GDM1 (cell line): ENCODE measurements at places on chromosomes 12 and 14.

GRCh38 chr12:80129895-80130530 is 30.7 kb downstream of the OTOGL start:
- no peak for DNase-seq

DNA sequence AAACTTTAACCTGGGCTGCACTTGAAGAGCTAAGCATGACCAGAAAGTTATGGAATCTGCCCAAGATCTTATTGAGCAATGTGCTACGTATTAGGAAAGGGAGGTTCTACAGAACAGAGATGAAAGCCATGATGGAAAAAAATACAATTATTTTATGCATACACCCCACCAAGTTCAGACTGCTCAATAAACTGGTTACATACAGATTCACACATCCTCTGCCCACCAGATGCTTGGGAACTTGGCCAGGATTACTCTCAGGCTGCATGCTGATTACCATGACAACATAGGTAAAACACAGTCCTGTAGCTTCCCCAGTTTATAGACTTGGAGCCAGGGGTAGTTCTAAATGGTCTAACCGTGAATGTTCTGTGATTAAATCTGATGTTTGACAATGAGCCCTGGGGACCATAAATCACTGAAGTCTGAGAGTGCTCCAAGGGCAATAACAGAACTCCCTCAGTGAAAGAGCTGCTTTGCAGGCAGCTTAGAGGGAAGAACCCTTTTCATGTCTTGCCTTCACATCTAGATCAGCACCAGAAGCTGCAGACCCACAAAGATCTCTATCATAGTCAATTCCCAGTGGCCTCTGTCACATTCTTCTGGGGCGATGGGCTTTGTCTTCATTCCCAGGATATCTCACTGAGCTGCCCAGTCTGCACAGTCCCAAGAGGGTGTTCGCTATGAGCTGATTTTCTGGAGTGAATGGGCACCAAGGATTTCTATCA is 232.2 kb downstream of the EMP1 start:
- DNase-seq: no peak

DNA sequence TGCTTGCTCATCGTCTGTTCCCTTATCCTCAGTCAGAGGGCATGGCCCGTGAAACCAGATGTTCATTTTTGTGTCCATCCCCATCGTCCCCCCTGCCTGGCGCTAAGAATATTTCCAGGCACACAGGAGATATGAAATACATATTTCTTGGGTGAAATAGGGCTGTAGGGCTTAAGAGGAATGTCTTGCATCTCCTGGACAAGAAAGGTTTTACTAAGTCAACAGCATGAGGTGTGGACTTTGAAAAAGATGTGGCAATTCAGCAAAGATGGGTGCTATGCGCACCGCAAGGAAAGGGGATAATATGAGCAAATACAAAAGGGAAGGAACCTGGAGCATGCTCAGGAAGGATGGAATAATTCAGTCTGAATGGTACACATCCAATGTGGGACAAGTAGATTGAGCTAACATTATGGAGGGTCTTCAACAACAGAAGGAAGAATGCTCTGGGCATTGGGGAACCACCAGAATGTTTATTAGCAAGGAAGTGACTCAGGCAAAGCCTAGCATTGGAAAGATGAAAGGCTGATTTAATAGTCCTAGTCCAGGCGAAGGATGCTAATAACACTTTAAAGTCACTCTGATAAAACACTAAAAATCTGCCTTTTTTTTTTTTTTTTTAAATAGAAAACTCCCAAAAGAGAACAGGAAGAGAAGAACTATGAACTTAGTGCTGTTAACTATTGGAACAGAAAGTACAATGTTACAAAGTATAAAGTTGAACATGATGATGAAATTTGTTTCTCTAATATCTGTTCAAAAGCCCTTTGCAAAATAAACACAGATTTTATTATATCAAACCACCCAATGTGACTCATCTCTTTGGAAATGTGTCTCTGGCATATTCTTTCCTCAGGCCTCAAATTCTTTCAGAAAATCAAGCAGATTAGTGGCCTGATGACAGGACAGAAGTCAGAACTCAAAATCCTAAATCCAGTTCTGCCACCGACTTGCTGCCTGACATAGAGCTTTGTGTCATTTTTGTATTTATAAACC is 449.5 kb downstream of the BCAT1 start:
- DNase-seq: no peak

DNA sequence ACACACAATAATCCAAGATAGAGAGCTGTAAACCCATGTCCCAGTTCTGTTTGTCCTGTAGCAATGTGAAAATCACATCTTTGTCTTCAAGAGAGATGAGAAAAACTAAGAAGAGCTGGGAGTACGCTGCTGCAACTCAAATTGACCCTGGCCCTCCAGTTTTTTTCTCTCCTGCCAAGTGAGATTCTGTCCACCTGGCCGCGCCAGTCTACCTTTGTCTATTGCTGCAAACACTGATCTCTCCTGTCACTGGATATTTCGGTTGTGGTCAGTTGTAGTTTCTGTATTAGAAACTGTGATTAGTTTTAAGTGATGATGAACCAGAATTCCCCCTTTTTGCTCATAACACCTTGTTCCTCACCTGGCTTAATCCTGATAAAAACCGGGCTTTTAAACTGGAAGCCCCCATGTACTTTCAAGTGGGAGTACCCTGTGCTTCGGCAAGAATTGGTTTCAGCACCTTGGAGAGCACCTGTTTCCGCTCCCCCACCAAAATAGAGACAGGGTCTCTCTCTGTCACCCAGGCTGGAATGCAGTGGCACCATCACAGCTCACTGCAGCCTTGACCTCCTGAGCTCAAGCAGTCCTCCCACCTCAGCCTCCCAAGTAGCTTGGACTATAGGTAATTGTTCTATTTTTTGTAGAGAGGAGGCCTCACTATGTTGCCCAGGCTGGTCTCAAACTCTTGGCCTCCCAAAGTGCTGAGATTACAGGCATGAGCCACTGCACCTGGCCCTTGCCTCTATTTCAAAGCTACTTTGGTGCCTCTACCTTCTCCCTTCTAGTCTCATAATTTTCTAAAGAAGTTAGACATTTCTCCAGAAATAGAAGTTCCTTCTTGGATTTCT is 156.8 kb downstream of the PHETA1 start:
- no peak for DNase-seq

- no peak for DNase-seq
These were observed 35.6 kb upstream of the FICD start for GRCh38 chr12:108479364-108480070.

- no peak for DNase-seq
These were observed 19.7 kb upstream of the CD9 start for GRCh38 chr12:6180268-6181051.

- DNase-seq: no peak
These were observed 22.5 kb downstream of the ADGRD1 start for GRCh38 chr12:130976171-130976720.

DNA sequence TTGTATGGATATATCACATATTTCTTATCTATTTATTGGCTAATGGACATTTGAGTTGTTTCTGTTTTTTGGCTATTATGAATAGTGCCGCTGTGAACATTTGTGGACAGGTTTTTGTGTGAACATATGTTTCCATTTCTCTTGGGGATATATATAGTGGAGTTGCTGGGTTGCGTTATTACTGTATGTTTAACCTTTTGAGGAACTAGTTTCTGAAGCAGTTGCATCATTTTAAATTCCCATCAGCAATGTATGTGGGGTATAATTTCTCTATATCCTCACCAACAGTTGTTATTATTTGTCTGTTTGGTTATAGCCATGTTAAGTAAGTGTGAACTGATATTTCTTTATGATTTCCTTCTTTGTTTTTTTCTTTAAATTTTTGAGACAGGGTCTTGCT is 10.7 kb downstream of the TCTN2 start:
- DNase-seq: no peak

DNA sequence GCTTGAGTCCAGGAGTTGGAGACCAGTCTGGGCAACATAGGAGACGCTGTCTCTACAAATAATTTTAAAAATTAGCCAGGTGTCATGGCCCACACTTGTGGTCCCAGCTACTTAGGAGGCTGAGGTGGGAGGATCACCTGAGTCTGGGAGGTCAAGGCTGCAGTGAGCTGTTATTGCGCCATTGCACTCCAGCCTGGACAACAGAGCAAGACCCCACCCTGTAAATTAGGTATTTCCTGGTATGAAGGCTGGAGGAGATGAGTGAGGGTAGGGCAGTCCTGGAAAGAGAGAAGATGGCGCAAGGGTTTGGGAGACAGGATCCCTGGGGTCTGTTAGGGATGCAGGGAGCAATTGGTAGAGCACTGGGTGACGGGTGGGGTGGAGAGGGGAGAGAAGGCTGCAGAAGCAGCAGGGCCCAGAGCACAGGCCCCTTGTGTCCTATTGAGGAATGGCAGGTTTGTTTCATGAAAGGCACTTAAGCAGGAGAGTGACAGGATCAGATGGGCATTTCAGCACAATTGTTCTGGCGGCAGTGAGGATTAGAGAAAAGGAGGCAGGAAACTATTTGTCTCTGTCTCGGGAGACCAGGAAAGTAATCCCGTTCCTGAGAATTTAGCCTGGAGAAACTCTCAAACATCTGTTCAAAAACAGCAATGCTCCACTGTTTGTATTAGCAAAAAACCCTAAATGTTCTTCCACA is 47.2 kb upstream of the KTN1 start:
- DNase-seq: no peak

DNA sequence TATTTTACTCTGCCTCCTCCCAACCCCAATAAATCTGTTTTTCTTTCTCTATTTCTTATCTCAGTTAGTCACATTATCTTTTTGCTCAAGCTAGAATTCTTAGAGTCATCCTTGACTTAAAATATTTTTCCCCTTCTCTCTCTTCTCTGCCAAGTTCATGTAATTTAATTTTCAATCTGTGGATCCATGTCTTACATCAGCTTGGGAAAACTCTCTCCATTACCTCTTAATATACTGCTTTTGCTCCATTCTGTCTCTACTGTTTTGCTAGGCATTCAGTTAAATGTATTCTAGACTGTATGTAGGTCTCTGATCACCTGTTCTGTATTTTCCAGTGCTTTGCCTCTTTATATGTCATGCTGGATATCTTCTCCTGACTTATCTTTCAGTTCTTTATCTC is 51.0 kb upstream of the NR1H4 start:
- DNase-seq: no peak

DNA sequence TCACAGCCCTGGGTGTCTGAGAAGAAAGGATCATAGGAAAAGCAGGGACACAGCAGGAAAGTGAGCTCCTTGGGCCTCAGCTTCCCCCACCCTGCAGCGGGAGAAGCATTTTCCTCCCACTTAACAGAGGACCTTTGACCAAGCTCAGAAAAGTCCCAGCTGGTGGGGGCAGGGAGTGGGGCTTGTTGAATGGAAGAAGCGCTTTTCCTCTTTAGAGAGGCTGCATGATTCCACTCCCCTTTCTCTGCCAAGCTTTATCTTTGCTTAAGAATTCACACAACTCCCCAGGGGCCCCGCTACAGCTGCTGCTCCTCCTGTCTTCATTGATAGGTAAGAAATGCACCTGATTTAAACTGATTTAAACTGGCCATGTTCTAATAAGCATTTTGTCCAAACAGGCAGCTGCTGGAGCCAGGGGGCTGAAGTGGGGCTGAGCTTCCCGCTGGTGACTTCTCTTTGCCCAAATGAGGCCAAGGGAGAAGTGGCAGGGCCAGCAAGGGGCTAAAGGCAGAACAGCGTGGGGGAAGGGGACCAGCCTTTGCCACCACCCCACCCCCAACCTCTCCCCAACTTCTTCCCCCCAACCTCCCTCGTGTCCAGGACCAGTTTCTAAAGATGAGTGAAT is 1.7 kb upstream of the PAPLN start:
- no peak for DNase-seq
